ENCODE measurements at places on chromosomes 12 and 14.
A peak's percentile ranks its signal among the peaks of the same experiment; 100 is the strongest.

DNA sequence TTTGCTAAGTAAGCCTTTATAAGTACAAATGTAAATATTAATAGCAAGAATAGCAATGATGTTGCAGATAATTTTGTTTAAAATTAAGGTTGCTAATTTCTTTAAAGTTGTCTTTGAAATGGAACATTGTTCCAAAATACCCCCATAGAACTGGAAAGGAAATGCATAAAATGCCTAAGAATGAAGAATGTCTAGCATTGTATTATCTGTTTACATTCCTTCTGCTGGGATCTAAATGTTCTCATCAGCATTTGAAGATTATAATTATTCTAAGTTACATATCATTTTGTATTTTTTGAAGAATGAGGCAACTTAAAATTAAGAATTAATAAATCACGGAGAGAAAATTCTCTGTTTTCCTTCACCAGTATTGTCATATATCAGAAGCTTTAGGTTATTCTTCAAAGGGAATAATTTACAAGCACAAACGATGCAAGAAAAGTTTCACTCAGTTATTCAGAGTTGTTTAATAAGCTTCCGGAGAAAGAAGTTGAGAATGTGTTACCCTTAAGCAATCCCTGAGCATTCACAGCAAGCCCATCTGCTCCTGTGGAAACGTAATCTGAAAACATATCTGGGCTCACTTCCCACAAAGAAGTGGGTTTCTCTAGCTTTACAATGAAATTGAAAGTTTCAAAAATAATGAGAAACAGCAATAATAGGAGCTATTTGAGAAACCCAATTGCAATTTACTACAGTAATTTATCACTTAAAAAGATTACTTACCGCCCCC, 21.3 kb downstream of the SLC6A15 start:
- no peak for DNase-seq

DNA sequence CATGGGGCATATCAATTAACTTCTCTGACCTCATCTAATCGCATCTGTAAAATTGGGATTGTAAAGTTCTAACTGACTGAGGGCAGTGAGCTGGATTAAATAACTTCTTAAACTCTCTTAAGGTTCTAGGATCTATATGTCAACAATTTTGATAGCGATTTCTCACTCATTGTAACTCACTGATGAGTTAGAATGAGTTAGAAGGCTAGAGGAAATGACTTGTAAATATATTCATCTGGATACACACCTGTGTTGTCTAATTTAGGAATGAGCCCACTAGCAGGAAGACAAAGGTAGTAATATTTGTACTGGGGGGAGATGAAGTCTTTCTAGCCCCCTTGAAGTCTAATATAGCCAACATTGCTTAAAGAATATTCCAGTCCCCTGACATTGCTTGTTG, 46.3 kb upstream of the CERS5 start:
- no peak for DNase-seq

DNA sequence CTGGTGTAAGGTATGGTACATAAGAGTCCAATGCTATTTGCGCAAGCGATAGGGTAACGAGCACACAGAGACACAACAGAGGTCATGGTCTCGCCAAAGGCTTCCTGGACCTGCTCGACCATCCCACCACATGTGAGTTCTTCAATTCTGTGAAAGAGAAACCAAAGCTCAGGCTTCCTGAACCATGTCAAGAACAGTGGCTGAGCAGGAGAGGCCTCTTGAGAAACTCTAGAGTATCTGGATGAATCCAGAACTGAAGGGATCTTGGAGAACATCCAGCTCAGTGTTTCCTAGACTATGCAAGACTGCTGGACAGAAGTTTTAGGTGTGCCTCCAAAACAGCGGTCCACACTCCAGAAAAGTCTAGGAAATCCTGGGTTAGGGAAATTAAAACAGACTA, 114.5 kb downstream of the TRAFD1 start:
- no peak for DNase-seq

GRCh38 chr12:120013659-120014380, 24.8 kb downstream of the BICDL1 start:
- no peak for DNase-seq

DNA sequence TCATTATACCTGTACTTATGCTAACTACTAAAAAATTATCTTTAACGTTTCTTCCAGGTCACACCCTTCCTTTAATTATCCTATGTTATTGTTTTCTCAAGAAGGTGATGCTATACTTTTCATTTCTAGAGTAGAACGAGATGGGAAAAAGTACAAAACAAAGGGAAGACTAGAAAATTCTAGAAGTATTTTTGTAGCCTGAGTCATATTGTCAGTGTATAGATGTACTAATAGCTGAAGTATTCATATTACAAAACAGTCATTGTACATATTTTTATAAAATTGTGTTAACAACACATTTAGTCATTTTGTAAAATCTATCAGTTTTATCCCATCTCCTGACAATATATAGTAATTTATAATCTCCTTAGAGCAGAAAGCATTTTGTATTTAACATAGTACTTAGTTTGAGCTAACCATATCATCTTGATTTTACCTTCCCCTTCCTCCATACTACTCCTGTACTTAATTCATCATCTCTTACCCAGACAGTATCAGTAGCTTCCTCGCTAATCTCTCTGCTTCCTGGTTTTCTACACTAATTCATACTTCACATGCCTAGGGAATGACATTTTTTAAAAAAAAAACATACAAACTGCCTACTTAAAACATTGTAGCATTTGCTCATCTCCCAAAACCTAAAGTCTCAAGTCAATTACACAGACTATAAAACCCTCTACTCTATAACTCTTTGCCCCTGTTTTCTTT, 920.9 kb downstream of the RPS29 start:
- no peak for DNase-seq

- no peak for DNase-seq
These were observed 186.9 kb downstream of the ALX1 start for GRCh38 chr12:85466890-85467289.

DNA sequence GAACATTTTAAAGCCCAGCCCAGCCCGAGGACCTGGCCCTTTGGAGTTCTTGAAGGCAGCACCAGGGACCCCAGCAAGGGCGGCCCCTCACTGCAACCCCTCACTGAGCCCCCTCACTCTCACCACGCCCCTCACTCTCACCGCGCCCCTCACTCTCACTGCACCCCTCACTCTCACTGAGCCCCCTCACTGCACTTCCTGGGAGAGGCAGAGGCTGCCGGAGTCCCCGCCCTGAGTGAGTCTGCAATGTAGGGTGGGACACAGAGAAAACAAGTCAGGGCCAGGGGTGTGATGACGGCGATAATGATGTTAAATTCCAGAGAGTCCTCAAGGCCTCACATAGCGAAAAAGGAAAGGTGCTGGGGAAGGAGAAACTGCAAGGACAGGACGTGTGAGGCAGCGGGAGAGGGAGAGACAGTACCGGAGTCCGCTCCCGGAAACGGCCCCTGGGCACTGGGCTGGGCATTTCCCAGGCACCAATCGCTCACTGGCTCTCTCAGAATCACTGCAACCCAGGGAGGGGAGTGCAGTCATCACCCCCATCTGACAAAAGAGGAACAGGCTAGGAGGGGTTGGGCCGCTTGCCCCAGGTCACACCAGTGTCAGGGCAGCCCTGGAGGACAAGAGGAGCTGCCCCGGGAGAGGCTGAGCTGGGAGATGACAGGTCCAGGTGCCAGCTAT, 24.9 kb downstream of the CCDC88C start:
- DNase-seq: no peak

DNA sequence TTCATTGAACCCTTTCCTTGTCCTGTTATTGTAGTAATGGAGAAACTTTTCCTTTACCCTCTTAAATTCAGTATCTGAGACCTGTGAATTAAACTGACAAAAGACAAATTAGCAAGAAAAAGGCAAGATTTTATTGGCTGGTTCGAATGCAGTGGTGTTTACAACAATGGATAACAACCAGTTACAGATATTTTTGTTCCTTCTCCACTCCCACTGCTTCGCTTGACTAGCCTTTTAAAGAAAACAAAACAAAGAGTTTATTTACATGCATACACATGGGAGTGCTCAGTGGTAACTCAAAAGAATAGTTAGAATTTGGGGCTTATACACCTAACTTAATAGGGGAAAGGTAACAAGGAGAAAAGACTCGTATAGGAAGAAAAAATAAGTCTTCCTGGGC, 37.0 kb upstream of the HECTD1 start:
- peak; percentile 42 for DNase-seq

GRCh38 chr12:38391007-38391406, 74.4 kb downstream of the ALG10B start:
- no peak for DNase-seq

GRCh38 chr12:107397890-107398500, 287.6 kb upstream of the PWP1 start:
- no peak for DNase-seq

DNA sequence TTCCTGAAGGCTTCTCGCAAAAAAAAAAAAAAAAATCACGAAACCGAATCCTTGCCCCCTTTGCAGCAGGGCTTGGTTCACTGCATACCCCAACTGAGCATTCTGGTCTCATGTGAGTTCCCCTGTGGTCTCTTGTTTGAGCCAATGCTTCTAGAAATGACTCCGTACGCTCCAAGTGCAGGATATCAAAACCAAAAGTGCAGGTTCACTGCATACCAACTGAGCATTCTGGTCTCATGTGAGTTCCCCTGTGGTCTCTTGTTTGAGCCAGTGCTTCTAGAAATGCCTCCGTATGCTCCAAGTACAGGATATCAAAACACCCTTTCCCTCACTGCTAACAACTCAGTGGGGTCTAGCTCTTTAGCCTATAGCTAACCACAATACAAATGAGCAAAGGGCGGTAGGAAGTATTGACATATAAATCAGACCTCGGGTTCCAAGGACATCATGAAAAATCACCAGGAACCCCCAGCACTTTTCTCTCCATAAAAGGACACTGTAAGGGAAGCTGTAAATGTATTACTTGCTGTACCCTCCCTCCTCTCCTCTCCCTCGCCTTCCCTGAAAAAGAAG, 206.3 kb upstream of the NOS1 start:
- no peak for DNase-seq

DNA sequence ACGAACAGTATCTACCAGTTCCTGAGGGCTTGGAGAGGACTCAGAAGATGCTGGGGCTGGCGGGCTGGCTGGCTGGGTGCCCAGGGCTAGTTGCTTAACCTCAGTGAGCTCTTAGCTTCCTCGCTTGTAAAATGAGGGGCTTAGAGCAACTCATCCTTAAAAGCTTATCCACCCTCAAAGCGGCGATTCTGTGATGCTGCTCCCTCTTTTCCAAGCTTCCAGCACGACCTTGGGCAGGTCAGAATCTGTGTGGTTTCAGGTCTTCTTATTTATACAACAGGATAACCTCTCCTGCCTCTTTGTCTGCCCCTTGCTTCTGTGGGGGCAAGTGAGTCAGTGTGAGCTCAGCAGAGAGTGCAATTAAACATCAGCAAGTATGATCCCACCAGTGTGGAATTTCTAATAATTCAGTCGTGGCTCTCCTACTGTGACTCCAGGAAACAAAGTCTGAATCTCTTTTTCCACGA, 281.8 kb downstream of the KSR2 start:
- no peak for DNase-seq

DNA sequence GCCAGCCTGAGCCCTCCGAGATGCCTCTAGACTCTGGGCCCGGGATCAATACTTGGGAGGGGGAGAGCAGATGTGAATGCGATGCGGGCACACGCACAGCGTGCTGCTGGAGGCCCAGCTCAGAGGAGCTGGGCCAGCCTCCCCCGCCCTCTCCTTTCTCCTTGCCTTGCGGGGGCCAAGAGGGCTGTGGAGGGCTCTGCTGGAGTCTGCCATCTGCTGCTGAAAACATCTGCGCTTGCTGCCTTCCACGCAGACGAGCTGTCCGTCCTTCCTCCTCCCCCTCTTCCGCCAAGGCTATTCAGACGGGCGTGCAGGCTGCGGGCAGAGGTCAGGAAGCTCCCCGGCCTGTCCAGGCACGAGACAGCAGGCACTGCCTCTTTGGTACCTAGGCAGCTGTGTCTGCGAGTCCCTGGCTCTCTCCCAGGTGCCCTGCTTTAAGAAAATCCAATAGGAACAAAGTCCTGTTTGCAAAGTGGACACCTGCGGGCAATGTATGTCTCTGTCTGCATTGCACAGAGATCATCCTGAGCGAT, 75.2 kb downstream of the SPRING1 start:
- DNase-seq: no peak

- DNase-seq: no peak
These were observed 65.7 kb downstream of the DAD1 start for GRCh38 chr14:22523283-22523682.

- DNase-seq: no peak
These were observed 172.1 kb downstream of the ACSS3 start for GRCh38 chr12:81249976-81250375.

DNA sequence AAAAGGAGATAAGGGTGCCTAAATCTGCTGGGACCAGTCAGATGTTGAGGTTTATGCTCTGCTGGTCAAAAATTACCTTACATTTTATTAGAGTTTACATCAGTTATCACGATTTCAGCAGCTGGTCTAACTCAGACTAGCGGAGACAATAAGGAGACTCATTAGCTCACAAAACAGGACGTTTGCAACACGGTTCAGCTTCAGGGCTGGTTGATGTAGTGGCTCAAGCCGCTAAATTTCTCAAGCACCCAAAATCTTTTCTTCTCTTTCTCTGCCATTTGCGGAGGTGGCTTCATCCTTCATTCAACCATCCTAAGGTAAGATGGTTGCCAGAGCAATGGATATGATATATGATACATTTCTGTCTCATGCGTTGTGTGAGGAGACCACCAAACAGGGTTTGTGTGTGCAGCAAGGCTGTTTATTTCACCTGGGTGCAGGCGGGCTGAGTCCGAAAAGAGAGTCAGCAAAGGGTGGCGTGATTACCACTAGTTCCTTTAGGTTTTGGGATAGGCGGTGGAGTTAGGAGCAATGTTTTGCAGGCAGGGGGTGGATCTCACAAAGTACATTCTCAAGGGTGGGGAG, 30.3 kb upstream of the CLIP1 start:
- DNase-seq: peak; percentile 18

DNA sequence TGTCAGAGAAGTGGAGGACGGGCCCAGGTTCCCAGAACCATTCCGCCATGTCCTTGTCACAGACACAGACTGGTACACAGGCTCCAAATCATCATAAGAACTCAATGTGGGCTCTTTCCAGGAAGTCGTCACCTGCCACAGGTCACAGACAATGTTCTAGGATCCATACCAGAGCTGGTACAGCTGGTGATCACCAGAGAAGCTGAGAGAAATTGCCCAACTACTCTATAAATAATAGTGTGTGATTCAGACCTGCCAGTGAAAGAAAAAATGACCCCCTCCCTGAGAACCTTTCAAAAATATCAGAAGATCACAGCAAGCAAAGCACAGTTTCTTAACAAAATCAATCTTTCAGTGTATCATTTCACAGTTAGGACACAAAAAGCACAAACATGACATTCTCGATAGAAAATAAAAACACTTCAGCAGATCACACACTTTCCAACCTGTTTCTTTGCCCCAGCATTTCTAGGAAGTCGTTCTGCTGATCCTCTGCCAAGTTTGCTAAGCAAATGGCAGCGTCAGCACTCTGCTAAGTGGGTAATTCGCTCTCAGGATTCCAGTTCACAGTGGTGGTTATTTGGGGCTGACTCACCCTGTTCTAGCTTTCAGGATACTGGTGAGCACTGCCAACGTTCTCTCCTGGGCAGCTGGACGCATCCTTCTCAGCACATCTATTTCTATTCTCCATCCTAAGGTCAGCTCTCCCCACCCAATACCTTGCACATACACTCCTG, 223.3 kb upstream of the SFSWAP start:
- no peak for DNase-seq
